Gastroesophageal sphincter (tissue), 4 donors: ENCODE measurements at places on chromosomes 12 and 14.
A peak's percentile ranks its signal among the peaks of the same experiment; 100 is the strongest.

DNA sequence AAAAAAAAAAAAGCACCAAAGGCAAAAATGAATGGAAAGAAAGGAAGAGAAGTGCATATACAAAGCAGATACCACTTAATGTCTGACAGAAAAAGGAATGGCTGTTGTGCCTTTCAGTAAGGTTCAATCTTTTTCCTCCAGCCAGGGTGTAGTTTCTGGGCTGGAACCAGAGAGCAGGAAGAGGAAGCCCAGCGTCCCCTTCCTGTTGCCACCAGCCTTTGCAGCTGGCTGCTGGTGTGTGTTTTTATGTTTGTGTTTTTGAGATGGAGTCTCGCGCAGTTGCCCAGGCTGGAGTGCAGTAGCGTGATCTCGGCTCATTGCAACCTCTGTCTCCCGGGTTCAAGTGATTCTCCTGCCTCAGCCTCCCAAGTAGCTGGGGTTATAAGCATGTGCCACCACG is 64.6 kb upstream of the LTA4H start:
- no peaks in the 10 kb centered on the region for H3K36me3 ChIP-seq
- H3K4me3 ChIP-seq: no peak overlapping the region
- no peaks in the 10 kb centered on the region for H3K27me3 ChIP-seq
- ATAC-seq: no peak

DNA sequence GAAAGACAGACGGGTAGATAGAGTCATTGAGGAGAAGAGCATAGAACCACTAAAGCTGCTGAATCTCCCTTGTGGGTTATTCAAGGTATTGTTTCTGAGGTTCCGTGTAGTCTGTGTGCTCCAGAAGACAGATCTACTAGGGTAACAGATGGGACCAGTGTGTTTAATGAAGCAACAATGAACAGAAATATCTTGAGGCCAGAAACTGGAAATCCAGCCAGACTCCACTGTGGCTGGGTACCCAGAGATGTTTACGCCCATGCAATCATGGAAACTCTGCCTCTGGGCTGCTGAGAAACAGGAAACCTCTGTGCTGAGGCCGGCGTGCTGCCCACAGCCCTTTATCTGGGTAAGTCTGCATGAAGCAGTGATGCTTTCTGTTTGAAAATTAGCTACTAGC is 8.3 kb downstream of the PROX2 start:
- H3K4me1 ChIP-seq: no peaks in the 10 kb centered on the region
- no peak for ATAC-seq
- H3K4me3 ChIP-seq: no peak overlapping the region
- H3K36me3 ChIP-seq: no peaks in the 10 kb centered on the region
- H3K27ac ChIP-seq: no peak overlapping the region

GRCh38 chr12:86247871-86248270 is 8.3 kb downstream of the MGAT4C start:
- ATAC-seq: no peak
- no peaks in the 10 kb centered on the region for H3K27me3 ChIP-seq
- H3K4me1 ChIP-seq: no peaks in the 10 kb centered on the region
- no peaks in the 10 kb centered on the region for H3K36me3 ChIP-seq
- H3K4me3 ChIP-seq: no peak overlapping the region
- no peak overlapping the region for H3K27ac ChIP-seq

- H3K27me3 ChIP-seq: no peaks in the 10 kb centered on the region
- no peak for ATAC-seq
- no peak overlapping the region for H3K27ac ChIP-seq
- no peak overlapping the region for H3K4me3 ChIP-seq
- H3K4me1 ChIP-seq: peaks cover 20% of the 10 kb centered on the region
- H3K36me3 ChIP-seq: no peaks in the 10 kb centered on the region
Measured at GRCh38 chr12:49100380-49100779, 5.8 kb upstream of the DHH start.

GRCh38 chr14:97544571-97544970 is 747.4 kb downstream of the VRK1 start:
- H3K27ac ChIP-seq: no peak overlapping the region
- H3K36me3 ChIP-seq: no peaks in the 10 kb centered on the region
- no peak for ATAC-seq
- no peaks in the 10 kb centered on the region for H3K4me1 ChIP-seq
- H3K27me3 ChIP-seq: peaks cover 23% of the 10 kb centered on the region
- H3K4me3 ChIP-seq: no peak overlapping the region

- no peaks in the 10 kb centered on the region for H3K4me1 ChIP-seq
- no peaks in the 10 kb centered on the region for H3K36me3 ChIP-seq
- H3K4me3 ChIP-seq: no peak overlapping the region
- H3K27ac ChIP-seq: no peak overlapping the region
Measured at GRCh38 chr12:52837781-52838608, 3.9 kb upstream of the KRT79 start.

- H3K27ac ChIP-seq: no peak overlapping the region
- H3K4me1 ChIP-seq: no peaks in the 10 kb centered on the region
- no peaks in the 10 kb centered on the region for H3K27me3 ChIP-seq
- H3K4me3 ChIP-seq: no peak overlapping the region
Measured at GRCh38 chr14:47596232-47596631, 79.2 kb downstream of the MDGA2 start.

DNA sequence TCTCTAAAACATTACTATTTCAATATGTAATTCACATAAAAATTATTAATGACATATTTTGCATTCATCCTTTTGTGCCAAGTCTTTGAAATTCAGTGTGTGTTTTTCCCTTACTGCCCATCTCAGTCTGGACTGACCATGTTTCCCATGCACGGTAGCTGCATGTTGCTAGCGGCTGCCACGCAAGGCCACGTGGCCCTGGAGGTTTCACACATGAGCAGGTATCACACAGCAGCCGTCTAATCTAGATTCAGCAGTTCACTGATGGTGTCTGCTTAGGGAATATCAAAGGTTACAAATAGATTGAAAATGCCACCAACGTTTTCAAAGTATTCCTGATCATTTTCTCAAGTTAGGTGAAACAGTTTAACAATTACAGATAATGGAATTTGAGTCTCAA is 234.8 kb upstream of the FKBP4 start:
- H3K4me3 ChIP-seq: no peak overlapping the region
- no peak for ATAC-seq
- H3K36me3 ChIP-seq: peaks cover 54% of the 10 kb centered on the region
- H3K27ac ChIP-seq: no peak overlapping the region
- H3K27me3 ChIP-seq: no peaks in the 10 kb centered on the region
- no peaks in the 10 kb centered on the region for H3K4me1 ChIP-seq

DNA sequence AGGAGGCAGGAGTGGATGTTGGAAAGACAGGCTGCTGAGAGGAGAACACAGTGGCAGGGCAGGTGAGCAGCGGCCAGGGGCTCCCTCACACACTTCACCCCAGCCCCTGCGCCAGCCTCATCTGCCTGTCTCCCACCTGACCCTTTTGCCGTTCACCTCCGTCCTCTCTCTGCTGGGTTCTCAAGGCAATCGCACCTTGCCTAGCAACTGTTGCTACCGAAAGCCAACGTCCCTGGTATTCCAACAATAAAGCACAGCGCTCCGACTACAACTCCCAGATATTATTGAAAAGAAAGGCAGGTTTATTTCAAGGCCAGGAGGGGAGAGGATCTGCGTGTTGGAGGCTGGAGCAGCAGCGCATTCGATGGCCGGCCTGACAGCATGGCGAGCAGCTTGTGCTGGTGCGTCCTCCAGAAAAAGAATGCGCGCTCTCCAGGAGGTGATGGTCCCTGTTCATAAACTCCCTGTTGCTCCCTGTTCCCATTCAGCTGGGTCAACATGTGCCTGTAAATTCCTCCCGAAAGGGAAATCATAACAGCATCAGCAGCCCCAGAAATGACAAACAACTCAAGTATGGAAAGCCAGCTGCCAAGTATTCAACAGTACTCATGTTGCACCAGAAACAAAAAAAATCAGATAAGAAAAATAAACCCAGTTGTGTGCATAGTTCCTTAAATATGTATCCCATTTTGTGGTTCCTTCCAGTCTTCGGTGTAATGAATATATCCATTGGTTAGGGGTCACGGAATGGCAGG is 153.0 kb upstream of the DIO3 start:
- H3K27ac ChIP-seq: peak overlapping the region; percentile 15
- H3K27me3 ChIP-seq: peaks cover 19% of the 10 kb centered on the region
- peak; percentile 52 for ATAC-seq
- H3K4me1 ChIP-seq: peaks cover 6% of the 10 kb centered on the region
- H3K4me3 ChIP-seq: no peak overlapping the region

DNA sequence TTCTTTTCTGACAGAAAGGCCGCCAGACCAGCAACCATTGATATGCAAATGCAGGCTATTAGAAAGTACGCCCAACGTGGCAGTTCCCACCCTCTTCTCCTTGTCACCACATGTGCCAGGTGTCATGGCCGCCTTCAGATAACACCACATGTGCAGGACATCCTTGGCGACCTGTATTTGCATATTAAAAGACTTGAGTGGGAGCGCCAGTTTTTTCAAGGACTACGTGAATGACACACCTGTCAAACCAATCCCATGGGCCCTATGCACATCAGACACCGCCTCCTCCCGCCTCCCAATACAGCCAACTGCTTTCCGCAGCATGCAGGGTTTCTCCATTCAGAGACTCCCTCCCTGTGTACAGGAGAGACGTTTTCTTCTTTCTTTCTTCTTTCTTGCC is 318.6 kb upstream of the FAR2 start:
- H3K27me3 ChIP-seq: no peaks in the 10 kb centered on the region
- H3K36me3 ChIP-seq: no peaks in the 10 kb centered on the region
- no peaks in the 10 kb centered on the region for H3K4me1 ChIP-seq
- H3K27ac ChIP-seq: no peak overlapping the region
- H3K4me3 ChIP-seq: no peak overlapping the region

GRCh38 chr14:89040460-89041256 is 216.2 kb downstream of the TTC8 start:
- H3K27me3 ChIP-seq: no peaks in the 10 kb centered on the region
- H3K36me3 ChIP-seq: no peaks in the 10 kb centered on the region
- H3K27ac ChIP-seq: peak overlapping the region; percentile 48
- H3K4me3 ChIP-seq: peak overlapping the region; percentile 50
- H3K4me1 ChIP-seq: no peaks in the 10 kb centered on the region

DNA sequence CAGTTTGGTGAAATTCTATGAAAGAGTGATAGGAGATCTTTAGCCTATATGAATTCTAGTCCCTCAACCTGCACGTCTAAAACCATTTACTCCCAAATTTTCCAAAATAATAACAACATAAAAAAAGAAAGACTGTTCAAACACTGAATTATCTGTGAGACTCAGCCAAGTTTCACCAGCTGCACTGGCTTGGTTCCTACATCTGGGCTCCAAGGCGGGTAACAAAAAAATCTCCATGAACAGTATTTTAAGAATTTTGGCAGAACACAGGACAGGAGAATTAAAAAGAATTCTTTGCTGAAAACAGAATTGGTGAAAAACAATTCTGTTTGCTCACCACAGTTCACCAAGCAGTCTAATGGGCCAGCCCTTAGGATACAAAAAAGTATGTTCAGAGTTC is 536.8 kb upstream of the ATP2B1 start:
- H3K27ac ChIP-seq: no peak overlapping the region
- H3K27me3 ChIP-seq: no peaks in the 10 kb centered on the region
- H3K4me3 ChIP-seq: no peak overlapping the region
- no peaks in the 10 kb centered on the region for H3K4me1 ChIP-seq
- no peaks in the 10 kb centered on the region for H3K36me3 ChIP-seq

DNA sequence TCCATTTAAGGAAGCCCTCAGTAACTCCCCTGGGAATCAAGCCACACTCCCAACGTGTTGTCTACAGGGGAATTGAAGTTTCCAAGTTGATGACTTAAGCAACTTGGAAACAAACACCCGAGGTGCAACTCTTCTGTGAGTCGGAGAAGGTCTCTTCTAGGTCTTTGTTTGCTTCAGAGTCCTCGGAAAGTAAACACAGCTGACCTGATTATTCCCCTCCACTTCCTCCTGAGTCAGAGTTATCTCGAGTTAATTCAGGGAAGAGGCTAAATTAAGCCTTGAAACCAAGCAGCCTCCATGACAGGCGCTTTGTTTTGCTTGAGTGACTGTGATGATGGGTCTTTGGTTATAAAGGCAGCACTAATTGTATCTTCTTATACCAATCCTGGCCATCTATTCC is 41.8 kb downstream of the TUNAR start:
- no peak for ATAC-seq
- peaks cover 45% of the 10 kb centered on the region for H3K27me3 ChIP-seq
- H3K36me3 ChIP-seq: no peaks in the 10 kb centered on the region
- H3K27ac ChIP-seq: no peak overlapping the region
- H3K4me3 ChIP-seq: no peak overlapping the region

GRCh38 chr12:39431002-39431796 is 11.7 kb downstream of the KIF21A start:
- no peaks in the 10 kb centered on the region for H3K4me1 ChIP-seq
- no peak overlapping the region for H3K4me3 ChIP-seq
- ATAC-seq: no peak

GRCh38 chr12:121673013-121673511 is 3.6 kb upstream of the MORN3 start:
- no peaks in the 10 kb centered on the region for H3K36me3 ChIP-seq
- H3K27me3 ChIP-seq: no peaks in the 10 kb centered on the region
- peak overlapping the region; percentile 47 for H3K4me3 ChIP-seq
- H3K4me1 ChIP-seq: peaks cover 19% of the 10 kb centered on the region

GRCh38 chr12:99911081-99911480 is 73.7 kb downstream of the ANKS1B start:
- peak overlapping the region; percentile 18 for H3K4me3 ChIP-seq
- peak; percentile 91 for ATAC-seq
- H3K4me1 ChIP-seq: peaks cover 30% of the 10 kb centered on the region
- no peaks in the 10 kb centered on the region for H3K36me3 ChIP-seq
- no peaks in the 10 kb centered on the region for H3K27me3 ChIP-seq
